ENCODE measurements at places on chromosomes 16 and 17.
A peak's percentile ranks its signal among the peaks of the same experiment; 100 is the strongest.

DNA sequence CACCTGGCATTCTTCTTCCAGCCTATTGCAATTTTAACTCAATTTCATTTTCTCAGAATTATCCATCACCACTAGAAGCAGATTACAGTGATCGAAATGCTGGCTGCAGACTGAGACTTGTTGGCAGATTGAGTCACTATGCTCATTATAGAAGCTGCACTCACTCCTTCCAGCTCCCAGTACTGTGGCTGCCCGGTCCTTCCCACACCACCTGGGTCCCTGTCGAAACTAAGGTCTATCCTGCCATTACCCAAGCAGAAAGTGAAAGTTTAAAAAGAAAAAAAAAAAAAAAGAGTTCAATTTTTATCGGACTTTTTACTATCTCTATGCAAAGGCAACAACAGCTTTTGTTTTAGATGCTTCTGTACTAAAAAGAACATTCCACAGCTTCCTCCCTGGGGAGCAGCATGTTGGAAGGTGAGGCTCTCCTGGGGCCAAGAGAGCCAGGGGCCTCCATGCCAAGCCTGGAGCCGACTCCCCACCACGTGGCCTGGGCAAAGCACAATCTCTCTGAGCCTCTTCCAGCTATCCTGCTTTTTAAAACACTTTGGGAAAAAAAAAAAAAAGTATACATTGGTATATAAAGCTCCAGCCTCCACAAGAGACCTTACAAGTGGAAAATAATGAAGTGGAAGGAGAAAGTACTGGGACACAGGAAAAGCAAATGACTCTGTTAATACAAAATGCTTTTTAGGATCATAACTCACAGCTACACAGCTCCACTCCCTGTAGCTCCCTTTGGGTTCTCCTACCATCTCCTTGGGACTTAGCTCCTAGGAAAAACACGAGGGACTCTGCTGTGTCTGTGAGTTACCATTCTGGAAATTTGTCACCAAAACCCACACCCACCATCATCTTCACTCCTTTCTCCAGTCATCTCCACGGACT is 77.8 kb downstream of the USP31 start:
- DNase-seq, result no peak

DNA sequence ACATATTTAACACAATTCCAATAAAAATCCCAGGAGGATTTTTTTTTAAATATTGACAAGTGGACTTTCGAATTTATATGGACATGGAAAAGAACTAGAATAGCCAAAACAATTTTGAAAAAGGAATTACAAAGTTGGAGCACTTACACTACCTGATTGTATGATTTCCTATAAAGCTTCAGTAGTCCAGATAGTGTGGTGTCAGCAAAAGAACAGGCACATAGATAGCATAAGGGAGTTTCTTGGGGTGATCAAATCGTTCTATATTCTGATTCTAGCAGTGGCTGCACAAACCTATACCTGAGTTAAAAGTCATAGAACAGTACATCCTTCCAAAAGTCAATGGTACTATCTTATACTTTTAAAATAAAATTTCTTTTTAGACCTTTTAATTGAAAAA is 66.4 kb upstream of the CES5A start:
- DNase-seq, result no peak

DNA sequence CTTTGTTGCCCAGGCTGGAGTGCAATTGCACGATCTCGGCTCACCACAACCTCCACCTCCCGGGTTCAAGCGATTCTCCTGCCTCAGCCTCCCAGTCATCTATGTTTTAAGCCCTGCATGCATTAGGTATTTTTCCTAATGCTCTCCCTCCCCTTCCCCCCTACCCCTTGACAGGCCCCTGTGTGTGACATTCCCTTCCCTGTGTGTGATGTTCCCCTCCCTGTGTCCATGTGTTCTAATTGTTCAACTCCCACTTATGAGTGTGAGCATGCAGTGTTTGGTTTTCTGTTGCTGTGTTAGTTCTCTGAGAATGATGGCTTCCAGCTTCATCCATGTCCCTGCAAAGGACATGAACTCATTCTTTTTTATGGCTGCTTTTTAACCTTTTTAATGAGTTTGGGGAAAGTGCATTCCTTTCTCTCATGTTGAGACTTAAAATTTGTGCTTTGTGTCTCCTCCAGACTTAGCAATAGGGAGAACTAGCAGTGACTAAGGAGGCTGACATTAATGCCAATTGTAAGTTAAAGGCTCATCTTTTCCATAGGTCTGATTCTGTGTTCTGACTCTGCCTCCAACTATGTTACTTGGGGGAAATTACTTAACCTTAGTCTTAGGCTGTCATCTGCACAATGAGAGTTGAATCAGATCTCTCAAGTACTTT is 17.7 kb upstream of the PHAF1 start:
- no peak for DNase-seq

DNA sequence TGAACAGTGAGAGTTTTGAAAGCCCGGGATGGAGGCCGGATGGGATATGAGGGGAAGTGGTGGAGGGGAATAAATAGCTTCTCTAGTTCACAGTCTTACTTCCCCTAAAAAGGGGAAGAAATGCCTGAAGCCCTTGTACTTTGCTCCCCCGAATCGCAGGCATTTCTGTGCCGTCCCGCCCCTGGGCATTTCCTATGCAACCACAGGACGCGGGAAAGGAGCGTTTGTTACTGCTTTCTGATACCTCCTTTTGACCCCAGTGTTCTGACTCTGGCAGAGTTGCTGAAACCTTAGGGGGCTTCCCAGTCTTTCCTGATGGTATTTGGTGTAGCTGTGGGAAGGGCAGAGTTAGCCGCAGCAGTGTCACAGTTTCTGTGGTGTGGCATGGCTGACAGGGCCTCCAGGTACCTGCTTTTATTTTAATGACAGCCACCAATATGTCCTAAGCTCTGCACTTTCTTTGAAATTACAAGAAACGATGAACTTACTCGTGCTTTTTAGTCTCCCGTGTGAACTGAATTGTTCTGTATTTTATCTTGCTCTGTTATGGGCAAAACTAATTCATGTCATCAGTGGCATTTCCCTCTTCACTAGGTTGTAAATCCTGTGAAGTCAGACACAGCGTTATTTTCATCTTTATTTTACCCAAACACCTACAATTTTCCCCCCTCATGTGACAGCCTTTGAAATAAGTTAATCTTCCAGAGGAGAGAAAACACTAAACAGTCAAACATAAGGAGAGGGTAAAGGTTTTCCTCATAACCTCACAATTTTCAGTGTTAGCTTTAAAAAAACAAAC is 27.1 kb downstream of the USP10 start:
- no peak for DNase-seq

GRCh38 chr17:83131401-83132011 is 52.1 kb downstream of the METRNL start:
- no peak for DNase-seq

DNA sequence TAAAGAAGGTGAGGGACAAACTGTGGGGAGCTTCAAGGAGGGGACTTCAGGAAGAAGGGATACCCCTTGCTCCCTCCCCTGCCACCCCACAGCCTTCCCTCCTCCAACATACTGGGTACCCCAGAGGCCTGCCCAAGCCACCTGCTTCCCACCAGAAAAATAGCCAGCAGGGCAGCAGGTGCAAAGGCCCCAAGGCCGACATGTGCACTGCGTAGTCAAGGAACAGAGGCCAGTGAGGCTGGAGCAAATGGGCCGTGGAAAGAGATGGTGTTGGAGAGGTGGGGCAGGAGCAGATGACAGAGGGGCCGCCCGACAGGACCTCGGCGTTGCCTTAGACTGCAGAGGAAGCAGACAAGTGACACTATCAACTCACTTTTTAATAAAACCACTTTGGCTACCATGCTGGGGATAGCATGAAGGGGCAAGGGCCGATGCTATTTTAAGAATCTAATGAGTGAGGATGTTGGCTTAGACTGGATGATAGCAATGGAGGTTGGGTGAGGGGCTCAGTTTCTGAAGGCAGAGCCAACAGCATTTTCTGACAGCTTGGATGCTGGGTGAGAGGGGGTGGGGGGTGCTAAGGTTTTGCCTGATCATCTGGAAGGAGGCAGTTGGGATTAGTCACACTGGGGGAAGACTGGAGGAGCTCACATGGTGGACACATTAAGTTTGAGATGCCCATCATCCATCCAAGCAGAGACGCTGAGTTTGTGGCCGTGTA is 72.8 kb upstream of the TOB1 start:
- no peak for DNase-seq

DNA sequence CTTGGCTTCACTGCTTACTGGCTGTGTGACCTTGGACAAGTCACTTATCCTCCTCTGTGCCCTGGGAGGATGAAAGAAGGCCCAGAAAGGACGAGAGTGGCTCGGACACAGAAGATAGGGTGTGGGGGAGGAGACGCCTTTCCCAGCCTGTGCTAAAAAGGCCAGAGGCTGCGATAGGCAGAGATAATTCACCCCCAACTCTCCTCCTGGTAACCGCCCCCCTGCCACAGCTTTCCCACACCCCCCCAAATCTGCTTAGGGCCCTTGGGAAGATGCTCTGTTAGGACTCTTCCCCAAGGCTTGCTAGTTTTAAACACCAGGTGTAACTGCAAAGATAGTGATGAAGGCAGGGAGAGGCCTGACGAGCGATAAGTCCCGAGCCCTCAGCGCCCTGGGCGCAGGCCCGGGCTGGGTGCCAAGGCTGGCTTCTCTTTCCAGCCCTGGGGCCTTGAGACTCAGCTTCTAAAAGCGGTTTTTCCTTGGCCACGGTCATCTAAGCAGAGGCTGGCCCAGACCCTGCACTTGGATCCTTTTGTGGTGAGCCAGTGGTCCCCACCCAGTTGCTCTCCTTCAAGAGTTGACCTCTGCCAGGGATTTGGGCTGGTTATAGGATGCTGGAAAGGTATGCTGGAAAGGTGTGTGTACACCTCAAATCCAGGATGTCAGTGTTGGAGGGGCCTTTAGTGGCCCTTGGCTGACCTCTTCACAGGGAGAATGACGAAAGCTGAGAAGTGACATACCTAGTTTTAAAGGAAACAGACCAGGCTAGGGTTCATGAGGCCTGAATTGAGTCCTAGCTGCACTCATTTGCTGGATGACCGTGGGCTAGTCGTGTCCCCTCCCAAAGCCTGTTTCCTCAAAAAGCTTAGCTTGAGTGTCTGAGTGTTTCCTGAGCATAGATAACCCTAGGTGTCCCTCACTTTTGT is 3.4 kb upstream of the PPP1R9B start:
- no peak for DNase-seq

GRCh38 chr17:11351479-11351878 is 110.5 kb downstream of the SHISA6 start:
- no peak for DNase-seq

- no peak for DNase-seq
These were observed 236.6 kb upstream of the NLRP1 start for GRCh38 chr17:5820721-5821456.

GRCh38 chr17:3004150-3004801 is 59.1 kb downstream of the OR1D5 start:
- DNase-seq, result peak; percentile 86

DNA sequence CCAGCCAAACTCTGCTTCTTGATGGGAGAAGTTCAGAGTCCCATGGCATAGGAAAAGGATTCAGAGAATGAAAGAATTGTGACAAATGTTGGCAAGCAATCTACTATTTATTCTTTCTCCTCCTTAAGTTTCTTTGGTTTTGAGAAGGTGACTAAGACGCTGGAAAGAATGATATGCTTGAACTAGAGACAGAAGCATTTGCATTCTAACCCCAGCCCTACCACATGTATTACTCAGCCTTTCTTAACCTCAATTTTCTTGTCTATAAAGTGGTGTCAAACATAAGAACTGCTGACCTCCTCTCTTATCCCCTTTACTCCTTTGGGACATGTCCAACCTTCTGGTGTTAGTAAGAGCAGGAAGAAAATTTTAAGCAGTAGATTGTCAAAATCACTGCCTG is 124.7 kb downstream of the HS3ST2 start:
- DNase-seq, result no peak

GRCh38 chr17:81339191-81339533 is 44.1 kb upstream of the SLC38A10 start:
- DNase-seq, result no peak

- DNase-seq, result no peak
These were observed 31.6 kb downstream of the HOXB1 start for GRCh38 chr17:48499248-48499647.

DNA sequence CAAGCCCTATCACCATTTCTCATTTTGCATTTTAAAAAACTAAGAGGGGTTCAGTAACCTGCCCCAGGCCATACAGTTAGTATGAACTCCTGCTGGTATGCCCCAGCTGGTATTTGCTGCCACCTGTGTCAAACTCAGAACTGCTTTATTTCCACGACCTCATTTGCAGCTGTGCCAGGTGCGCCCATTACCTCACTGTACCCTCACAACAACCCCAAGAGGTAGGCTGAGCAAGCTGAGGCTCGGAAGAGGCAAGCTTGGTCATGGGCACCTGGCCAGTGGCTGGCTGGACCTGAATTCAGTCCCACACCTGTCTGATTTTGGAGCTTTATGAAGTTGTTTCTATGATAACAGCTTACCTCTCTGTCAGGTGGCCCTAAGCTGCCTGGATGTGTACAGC is 7.6 kb downstream of the EPN2 start:
- DNase-seq, result no peak

GRCh38 chr16:51374346-51374745 is 223.3 kb upstream of the SALL1 start:
- DNase-seq, result no peak

GRCh38 chr16:20612551-20613480 is 36.6 kb upstream of the ACSM2B start:
- peak; percentile 80 for DNase-seq

- no peak for DNase-seq
These were observed 89.9 kb downstream of the TBC1D16 start for GRCh38 chr17:79945591-79946255.

DNA sequence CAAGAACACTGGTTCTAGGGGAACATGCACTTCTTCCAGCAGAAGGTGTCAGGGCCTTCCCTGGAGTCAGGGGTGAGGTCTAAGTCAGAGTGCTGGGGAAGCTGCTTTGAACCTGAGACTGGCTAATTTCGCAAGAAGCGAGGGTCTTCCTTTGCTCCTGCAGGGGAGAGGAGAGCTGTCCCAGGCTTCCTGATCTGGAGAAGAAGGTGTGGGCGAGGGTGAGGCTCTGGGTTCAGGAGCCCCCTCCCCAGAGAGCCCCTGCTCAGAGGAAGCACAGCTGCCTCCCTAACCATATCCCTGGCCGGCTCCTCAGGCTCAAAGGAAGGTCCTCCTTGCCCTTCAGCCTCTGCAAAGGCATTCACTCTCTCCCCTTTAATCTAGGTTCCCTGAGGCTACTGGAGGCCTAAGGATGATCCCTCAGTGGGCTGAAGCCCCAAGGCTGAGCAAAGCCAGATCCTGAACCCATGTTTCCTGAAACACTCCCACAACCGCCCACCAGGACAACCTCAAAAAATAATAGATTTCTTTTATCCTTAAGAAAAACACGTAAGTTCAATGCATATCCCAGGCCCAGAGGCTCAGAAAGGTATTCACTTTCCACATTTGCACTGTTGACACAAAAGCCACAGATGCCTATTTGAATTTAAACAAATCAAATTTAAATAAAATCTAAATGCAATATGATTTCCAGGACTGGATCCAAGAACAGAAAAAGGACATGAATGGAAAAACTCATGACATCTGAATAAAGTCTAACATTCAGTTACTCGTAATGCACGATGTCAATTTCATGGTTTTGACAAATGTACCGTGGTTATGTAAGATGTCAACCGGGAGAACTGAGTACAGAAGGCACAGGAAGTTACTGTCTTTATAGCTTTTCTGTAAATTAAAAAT is 71.5 kb upstream of the RCVRN start:
- no peak for DNase-seq

Data from NCI-H187 (cell line).